Central memory CD8-positive, alpha-beta T cell (primary cell): ENCODE measurements at places on chromosomes 4 and X.

DNA sequence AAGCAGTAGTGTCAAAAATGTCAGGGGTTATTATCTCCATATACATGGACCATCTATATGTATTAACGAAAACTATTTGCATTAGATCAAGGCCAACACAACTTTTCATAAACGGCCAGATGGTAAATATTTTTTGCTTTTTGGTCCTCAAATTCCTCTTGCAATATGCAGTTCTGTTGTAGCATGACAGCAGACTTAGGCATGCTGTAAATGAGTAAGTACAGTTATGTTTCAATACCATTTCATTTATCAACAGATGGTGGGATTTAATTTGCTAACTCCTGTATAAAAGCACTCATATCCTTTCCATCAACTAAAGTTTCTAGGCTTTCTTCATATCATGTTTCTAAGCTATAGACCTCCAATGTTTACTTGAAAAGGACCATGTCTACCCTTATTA lies 208.1 kb downstream of the ANKRD50 start:
- no peak for DNase-seq

DNA sequence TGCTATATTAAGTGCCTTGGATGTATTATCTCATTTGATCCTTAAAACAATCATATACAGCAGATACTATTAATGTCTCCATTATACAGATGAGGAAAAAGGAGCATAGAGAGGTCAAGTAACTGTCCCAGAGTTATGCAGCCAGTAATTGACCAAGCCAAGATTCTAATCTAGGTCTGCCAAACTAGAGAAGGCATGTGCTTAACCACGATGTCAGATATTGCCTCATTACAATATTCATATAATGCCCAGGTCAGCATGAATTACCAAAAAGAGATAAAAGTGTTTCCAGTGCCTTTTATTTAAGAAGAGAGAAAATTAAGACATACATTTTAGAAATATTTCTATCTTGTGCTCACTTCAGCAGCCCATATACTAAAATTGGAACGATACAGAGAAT lies 7.1 kb downstream of the ARHGEF6 start:
- DNase-seq, result no peak

DNA sequence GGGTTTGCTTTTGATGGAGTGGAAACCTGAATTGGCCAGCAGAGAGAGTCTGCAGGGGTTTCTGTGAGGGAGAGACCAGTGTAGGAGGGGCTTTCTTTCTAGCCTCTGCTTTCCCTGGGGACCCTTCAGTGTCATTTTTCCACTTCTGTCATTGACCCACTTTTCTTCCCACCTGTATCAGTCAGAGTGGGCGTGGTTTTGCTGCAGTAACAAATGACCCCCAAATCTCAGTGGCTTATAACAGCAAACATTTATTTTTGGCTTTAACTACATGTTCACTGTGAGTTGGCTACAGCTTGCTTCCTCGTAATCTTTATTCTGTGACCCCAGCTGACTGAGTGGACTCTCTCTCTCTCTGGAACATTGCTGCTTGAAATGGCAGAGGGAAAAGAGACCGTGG lies 25.6 kb upstream of the PTTG2 start:
- no peak for DNase-seq

DNA sequence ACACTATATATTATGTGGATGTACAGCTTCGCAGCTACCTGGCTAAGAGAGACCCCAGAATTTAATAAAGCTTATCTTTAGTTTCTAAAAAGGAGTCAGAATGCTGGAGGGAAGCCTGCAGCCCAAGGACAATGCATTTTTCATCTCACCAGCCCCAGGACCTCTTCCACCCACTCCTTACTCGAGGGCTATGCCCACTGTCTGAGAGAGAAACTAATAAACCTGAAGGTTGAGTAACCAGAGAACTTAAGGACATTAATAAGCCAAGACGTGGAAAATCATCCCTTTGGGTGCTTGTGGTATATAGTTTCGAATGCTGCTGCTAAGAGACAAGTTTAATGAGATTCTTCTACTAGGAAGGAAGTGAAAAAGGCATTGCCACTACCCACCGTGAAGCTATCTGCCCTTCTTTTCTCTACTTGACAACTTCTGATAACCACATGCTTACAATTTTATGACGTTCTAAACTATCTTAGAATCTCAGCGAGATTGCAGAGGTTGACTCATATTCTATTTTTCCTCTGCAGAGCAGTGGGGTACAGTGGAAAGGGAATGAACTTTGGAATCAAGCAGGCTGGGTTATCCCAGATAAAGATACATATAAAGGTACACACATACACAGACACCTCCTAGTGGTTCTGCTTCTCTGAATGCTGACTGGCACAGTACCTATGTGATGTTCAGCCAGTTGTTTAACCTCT lies 3.3 kb downstream of the RELL1 start:
- no peak for DNase-seq
